GF-D8 (cell line): ENCODE measurements at places on chromosomes 16 and 17.

DNA sequence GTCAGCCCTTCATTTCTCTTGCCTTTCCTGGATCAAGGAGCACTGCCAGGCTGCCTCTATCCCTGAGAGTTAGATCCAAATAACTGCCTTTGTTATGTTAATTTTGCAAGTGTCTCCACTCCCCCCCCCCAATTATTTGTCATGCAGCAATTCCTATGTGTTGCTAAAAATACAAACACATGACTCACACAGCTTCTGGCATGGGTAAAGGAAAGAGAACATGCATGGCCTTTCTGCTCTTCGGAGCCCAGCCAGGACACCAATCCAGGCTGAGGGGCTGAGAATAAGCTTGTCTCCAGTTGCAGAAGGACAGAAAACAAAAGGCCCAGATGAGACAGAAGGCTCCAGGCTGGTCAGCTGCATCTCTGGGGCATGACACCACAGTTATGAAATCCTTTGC lies 148.0 kb upstream of the TNRC6C start:
- no peak for DNase-seq

DNA sequence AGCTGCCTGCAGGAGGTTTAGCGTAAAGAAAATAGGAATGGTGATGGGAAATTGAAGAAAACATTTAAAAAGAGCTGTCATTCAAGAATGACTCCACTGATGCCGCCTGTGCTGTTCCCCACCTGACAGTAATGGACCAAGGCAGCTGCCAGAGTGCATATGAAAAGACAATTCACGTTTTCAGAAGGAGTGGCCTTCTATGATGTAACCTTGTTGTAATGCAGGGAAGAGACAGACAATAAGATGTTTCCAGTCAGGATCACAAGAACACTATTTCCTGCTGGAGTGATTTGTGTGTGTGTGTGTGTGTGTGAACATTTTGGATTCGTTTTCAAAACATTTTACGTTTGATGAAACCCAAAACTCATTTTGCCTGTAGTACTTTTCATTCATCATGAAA lies 203.7 kb downstream of the LGALS9B start:
- no peak for DNase-seq

DNA sequence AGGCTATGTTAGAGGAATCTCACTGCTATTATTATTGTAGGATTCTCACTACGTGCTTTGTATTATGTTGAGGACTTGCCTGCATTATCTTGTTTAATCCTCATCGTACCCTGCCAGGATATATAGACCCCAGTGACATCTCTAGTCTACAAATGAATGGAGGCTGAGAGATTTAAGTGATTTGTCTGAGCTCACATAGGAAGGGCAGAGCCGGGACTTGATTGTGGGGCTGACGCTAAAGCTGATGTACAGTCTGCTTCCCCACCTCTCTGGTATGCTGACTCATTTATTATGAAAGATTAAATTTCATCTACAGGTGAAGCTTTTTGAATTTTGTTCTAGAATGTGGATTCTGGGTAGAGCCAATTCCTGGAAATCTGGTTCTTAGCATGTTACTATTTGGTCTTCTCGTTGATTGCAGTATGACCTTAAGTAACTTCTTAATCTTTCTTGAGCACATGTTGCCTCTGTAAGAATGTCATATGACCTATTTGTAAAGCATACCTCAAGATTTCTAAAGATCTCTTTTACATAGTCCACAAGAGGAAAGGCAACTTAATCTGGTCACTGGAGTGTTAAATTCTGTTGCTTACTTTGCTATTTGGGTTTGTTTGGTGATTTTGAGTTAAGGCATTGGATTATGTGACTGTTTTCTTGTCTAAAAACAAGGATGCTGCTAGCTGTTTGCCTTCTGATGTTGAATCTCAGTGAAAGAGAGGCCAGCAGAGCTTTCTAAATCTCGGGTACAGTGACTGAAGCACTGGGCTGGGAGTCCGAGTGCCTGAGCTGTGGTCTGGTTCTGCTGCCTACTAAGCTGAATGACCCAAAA lies 12.4 kb downstream of the METTL9 start:
- DNase-seq, result peak; percentile 96

DNA sequence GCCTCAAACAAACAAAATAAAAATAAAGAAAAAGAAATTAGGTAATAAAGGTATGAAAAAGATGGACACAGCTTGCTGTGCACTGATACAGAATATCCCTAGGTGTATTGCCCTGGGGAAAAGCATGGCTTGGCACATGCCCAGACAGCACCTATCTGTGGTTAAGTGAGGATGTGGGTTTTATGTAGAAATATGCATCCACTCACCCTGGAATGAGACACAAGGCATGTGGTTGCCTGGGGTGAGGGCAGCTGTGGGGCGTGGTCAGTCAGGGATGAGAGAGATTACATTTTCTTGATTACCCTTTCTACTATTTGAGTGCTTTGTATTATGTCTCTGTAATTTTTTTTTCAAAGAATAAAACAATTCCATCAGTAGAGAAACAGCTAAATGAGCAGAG lies 6.9 kb downstream of the PLLP start:
- DNase-seq, result peak; percentile 51

- DNase-seq, result no peak
Measured at GRCh38 chr17:45374501-45374900, 57.7 kb upstream of the MAP3K14 start.
